ENCODE measurements at places on chromosomes 2 and 18.

- no peak for DNase-seq
Observed at GRCh38 chr2:231037731-231038482, 584 bp downstream of the C2orf72 start.

GRCh38 chr2:42513252-42513918 lies 19.6 kb upstream of the KCNG3 start:
- DNase-seq = peak; percentile 71

DNA sequence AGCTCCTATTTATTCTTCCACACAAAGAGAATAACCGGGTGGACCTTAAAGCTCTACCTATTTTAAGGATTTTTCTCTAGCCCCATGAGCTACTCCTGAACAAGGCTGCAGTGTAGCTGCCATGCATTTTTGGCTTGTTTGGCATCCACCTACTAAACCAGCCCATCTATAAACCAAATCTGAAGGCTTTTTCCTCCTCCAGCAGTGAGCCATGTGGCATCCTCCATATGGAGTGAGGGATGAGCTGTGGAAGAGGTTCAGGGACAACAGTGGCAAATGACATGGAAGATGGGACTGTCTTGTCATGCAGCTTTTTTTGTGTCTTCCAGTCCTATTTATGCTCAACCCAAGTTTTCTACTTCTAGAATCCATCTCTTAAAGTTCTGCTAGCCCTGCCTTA lies 100.2 kb downstream of the GALNT3 start:
- DNase-seq = no peak

GRCh38 chr18:31044926-31045325 lies 2.4 kb upstream of the DSC3 start:
- DNase-seq = no peak

DNA sequence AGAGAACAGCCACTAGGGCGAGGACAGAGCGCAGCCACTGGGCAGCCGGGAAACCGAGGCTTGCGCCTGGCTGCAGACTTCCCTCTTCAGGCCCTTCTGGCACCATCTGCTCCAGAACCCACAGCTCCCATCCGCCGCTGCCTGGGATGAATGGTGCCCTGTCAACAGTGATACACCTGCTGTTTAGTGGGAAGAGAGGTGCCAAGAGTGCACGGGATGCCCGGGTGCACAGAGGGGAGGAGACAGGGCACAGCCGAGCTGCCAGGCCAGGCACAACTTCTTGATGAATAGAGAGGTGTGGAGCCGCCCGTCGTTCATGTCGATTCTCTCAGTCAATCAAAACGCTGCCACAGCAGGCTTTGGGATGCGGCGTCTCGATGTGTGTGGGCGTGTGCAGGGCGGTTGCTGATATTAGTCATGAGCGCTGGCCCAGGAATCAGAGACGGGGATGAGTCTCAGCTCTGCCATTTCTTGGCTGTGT lies 39.5 kb downstream of the RRM2 start:
- DNase-seq = no peak

DNA sequence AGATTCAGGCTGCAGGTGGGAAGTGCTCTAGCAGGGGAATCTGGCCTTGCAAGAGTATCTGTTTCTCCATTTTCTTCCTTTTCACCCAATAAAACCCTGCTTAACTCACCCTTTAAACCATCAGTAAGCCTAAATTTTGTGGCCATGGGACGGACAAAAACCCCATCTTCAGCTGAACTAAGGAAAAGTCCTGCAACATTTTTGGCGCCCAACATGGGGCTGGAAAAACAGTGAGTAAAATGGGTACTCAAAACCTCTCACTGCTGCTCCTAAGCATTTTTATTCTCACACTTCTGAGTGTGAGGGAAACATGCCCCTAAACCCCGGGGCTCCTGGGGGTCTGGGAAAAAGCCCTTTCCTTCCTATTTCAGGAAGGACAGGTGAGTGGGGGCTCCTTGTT lies 414.3 kb downstream of the ZNF804A start:
- DNase-seq = peak; percentile 11

DNA sequence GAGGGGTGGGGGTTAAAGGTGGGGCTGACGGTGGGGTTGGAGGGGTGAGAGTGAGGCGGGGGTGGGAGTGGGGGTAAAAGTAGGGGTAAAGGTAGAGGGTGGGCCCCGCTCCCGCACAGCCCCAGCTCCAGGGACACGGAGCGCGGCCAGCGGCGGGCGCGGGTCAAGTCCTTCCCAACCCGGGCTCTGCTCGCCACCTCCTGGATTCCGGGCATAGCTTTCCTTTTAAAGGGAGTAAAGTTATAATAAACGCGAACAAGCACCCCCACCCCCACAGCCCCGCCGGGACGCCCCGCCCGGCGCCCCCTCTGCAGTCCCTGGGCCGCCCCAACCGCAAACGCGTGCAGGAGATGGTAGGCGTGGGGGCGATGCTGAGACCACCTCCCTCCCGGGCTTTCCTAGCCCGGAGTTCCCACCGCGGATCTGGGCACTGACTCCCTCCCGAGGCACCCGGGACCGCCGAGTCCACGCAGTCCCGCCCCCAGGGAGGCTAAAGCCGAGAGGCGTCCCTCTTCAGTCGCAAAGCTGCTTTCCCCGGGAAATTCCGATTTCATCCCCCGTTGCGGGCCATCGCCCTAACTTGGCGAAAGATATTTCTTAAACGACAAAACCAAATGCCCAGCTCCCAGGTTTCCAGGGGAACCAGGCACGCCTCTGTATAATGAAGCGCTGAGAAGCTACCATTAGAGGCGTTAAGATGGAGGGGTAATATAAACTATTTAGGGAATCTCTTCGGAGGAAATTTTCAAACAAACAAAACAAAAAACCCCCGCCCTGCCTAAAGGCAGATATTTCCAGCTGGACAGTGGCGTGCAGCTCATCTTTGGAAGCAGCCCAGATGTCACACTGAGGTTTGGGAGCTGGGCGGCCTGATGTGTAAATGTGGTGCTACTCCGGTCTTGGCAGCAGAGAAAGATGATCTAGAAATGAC lies at the start of gene LIMS2:
Gene LIMS2 (minus strand): TSS at position 200 of the 931 bp plus-strand sequence. CDS start 506 bp downstream, outside the sequence.
- no peak for DNase-seq

DNA sequence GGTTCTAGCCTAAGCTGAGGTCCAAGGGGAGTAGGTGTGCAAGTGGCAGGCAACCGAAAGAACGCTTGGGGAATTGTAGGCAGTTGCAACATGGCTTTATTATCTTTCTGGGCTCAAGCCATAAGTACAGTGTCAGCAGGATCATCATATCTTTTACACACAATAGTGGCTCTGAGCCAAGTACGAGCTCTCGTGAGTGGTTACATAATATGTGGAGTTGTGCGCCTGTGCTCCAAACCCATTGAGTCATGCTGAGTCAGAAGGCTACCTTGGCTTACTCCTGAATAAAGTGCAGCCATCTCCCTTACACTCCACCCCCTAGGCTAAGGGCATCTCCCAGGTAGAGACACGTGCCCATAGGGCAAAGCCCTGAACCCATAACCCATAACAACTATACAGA lies 233.9 kb downstream of the SATB2 start:
- DNase-seq = no peak

DNA sequence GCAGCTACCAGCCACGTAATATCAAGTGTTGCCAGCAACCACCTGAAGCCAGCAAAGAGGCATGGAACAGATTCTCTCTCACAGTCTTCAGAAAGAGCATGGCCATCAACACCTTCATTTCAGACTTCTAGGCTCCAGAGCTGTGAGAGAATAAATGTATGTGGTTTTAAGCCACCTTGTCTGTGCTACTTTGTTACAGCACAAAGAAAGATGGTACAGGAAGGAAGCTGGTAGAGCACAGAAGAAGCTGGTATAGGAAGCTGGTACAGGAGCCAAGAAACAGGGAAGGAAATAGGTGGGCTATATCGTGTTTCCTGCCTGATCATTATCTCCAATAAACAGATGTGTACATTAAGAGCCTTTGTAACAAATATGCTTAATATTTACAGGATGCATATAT lies 217.4 kb downstream of the DPP10 start:
- DNase-seq = no peak

- DNase-seq = no peak
Observed at GRCh38 chr2:240235149-240235803, 94.8 kb upstream of the OTOS start.

DNA sequence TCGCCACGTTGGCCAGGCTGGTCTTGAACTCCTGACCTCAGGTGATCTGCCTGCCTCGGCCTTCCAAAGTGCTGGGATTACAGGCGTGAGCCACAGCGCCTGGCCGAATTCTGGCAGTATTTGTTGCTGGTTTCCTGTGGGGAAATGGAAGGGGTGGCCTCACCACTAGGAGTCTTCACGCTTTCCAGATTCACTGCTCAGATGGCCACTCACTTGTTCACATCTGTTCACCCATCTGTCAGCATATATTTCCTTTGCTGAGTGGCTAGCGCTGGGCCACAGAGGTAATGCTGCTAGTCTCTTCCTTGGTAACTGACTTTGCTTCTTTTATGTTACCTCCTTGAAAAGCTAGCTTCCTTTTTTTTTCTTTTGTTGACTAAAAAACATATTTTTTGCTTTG lies 27.2 kb downstream of the TMEM177 start:
- no peak for DNase-seq

DNA sequence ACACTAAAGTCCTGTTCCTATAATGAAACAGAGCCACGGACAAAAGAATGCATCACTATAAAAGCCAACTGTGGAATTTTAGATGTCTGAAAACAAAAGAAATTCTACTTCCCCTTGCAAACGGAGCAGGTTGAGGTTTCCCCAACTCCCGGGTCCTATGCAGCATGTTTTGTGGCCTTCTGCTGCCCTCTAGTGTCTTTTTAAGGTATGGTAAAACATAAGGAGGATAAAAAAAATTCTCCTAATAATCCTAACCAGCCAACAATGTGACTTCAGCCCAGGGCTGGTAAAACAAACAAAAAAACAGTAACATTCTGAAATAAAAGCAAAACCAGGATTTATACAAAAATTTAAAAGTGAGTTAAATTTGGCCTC lies 539.5 kb downstream of the NRXN1 start:
- DNase-seq = peak; percentile 87

GRCh38 chr2:99403524-99403923 lies 66.3 kb downstream of the EIF5B start:
- DNase-seq = no peak

DNA sequence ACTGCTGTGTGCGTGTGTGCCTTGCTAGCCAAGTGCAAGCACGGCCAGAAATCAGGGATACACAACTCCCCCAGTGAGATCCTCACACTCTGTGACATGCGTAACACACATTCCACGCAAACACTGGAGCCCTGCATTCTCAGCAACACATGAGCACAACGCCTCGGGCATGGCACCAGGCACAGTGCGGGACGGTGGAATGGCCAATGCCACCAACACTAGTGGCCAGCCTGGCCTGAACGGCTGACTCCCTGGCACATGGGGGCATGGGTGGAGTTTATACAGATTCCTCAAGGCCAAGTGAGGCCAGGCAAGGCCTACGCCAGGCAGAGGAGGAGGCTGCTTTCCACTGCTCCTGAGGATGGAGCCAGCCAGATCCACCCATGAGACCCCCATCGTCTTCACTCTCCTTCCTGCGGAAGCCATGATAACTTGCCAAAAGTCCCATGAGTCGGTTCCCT lies 56.2 kb downstream of the ANKMY1 start:
- DNase-seq = no peak

- no peak for DNase-seq
Observed at GRCh38 chr2:154189953-154190352, 318.2 kb downstream of the GALNT13 start.

- DNase-seq = no peak
Observed at GRCh38 chr2:176589825-176590440, 320.7 kb downstream of the MTX2 start.

Data from HAP-1 (cell line).